Left renal pelvis (tissue), 4 donors: ENCODE measurements at places on chromosomes 3 and 15. TPM values are rescaled to one million over a fixed set of nuclear protein-coding genes. Genes with fewer than 3 reads are reported as not detected.

DNA sequence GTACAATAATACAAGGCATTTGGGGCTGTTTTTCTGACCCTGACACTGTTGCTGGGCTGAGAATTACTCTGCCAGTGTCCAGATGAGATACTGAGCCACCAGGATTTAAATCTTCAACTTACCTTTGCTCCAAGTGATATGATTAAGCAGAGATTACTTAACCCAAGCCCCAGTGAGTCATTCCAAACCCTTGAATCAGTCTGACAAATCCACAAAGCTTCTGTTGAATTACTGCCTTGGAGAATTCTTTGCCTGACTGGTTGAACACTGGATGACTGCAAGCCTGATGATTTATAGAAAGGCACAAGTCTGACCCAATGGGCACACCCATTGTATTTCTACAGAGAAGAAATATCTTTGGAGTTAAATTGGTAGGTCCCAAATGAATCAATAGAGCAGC lies 88.2 kb upstream of the TSC22D2 start:
- no peak for DNase-seq

DNA sequence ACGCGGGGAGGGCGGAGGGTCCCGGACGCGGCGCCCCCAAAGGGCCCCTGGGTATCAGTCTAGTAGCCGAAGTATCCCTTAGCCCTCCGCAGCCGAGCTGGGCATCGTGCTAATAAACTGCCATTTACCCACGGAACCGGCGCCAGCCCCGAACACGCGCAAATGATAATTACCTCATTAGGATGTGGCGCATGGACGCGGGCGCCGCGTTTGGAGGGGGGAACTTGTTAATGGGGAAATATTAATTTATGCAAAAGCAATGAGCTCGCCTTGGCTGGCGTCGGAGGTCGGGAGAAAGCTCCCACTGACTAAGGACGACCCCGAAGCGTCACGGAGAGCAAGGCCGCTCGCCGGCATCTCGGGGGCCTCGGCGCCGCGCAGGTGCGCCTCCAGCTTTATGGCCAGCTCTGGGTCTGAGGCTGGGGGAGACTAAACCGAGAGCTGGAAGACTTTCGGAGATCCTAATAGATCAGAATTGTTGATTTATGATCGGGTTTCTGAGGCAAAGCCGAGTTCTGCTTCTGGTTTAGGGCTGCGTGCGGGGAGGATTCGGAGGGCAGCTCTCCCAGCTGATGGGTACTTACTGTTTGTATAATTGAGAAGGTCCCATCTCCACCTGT lies 474 bp upstream of the FEZF2 start:
- DNase-seq, result no peak

Gene RASGRF1
- 0.54 TPM for polyA plus RNA-seq

DNA sequence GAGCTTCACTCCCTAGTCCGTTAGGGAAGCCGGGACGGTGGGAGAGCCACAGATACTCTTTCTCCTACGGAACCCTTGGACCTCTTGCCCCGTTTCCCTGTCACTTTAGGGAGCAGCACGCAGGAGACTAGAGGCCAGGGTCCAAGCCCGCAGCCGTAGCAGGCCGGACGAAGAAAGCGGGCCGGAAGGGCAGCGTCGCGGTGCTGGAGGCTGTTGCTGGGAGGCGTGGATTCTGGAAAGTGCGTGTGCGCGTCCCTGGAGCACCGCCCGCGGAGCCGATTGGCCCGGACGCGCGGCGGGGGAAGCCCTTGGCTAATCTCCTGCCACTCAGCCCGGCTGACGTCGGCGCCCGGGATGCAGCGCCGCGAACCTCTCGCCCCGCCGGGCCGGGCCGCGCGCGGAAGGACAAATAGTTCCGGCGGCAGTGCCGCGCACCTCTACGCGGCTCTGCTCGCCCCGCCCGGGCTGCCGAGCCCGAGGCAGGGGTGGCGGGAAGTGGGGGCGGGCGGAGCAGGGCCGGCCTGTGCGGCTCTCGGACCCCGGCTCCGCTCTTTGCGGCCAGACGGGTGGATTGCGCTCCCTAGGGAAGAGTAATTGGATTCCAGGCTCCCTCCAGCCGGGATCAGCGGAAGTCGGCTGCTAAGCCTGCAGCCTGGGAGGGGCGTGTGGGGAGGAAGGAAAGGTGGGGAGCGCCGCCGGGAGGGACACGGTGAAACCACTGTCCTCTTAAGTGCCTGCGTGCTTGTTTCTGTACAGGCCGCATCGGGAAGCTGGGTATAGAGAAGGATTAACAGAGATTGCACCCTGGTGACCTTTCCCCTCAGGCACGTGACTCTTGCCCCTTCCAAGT lies 31.3 kb upstream of the TCF12 start:
- peak; percentile 91 for DNase-seq

DNA sequence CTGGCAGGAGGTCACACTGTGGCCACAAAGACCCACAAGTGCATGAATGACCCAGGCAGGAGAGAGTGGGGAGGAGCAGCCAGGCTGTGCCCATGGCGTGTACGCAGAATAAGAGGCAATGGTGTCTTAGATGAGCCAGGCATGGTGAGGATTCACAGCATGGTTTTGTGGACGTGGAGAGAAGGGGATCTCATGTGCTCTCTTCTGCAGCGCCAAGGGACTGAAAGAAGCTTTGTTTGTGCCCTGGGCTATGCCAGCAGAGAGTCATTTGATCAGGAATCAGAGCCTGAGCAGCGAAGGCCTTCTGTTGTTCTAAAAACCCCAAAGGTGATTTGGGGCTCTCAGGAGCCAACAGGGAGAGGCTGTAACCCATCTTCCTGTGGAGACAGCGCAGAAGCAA lies 18.7 kb upstream of the RPP14 start:
- DNase-seq, result no peak

- DNase-seq, result no peak
Measured at GRCh38 chr15:42194513-42194912, 13.6 kb downstream of the VPS39 start.

Gene TMEM202
- polyA plus RNA-seq, result not detected

DNA sequence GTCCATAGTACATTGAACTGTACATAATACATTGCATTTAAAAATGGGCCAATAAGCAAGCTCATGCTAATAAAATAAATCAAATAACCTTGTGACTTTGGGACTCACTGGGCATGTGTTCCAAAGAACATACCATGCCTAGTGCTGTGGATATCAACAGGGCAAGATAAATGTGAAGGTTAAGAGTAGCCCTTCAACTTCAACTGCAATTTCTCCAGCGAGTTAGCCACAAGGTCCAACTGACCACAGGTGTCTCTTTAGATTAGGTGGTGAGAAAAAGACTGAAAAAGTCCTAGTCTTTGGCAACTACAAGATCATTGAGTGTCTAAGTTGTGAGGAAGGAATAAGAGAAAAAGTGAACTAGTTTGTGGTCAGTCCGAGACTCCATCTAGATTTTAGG lies 78.3 kb upstream of the ATP11B start:
- DNase-seq, result no peak

DNA sequence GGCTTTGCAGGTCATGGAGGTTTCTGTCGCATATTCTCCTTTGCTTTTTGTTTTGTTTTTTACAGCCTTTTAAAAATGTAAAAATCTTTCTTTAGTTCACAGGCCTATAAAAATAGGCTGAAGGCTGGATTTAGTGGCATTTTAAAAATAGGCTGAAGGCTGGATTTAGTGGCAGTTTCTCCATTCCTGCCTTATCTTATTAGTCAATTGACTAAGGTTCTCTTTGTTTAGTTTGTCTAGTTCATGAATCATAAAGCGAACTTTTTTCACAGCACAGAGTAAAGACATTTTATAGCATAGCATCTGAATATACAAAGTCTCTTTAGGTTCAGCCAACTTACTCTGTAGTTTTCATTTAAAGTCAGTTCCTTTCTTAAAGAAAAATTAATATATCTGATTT lies 31.4 kb downstream of the AP4E1 start:
- DNase-seq, result no peak

Gene MKRN3
- polyA plus RNA-seq, result 1.4 TPM

Gene CHRD
- 15.6 TPM for polyA plus RNA-seq
